ENCODE measurements at places on chromosomes 5 and 9.

DNA sequence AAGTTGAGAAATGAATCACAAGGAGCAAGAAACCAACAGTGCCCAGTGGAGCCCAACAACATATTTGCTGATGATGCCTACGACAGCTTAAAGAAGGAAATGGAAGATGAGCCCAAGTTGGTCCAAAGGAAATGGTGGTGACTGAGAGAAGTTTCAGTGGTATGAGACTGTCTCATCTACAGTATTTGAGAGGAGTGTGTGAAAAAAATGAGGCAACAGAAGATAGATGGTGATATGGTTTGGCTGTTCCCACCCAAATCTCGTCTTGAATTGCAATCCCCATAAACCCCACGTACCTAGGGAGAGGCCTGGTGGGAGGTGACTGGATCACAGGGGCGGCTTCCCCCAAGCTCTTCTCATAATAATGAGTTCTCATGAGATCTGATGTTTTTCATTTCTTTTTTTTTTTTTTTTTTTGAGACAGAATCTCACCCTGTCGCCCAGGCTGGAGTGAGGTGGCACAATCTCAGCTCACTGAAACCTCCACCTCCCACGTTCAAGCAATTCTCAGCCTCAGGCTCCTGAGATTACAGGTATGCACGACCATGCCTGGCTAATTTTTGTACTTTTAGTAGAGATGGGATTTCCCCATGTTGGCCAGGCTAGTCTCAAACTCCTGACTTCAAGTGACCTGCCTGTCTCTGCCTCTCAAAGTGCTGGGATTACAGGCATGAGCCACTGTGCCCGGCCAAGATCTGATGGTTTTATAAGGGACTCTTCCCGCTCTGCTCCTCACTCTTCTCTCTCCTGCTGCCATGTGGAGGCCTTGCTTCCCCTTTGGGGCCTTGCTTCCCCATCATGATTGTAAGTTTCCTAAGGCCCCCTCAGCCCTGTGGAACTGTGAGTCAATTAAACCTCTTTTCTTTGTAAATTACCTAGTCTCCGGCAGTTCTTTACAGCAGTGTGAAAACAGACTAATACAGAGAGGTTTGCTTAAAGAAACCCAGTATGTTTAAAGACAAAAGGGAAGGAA, 30.2 kb downstream of the EFCAB9 start:
- DNase-seq: no peak

GRCh38 chr9:117625154-117625553, 79.0 kb upstream of the TLR4 start:
- no peak for DNase-seq

- DNase-seq: no peak
Observed at GRCh38 chr5:112958093-112959088, 18.2 kb upstream of the DCP2 start.

DNA sequence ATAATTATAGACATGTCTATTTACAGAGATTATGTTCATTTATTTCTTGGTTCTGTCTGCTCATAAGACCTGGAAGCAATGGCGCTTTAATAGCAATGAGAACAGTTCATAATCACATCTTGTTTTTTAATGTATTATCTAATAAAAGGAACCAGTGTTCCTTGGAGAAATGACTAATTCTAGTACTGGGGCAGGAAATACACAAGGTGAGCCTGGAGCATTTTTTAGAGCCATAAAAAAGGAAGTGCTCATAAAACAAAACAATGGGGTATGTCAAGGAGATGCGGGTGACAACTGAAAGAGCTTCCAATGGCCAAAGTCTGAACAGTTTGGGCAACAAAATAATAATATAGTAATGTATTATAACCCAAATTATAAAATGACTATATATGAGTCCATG, 531.9 kb upstream of the CHD1 start:
- no peak for DNase-seq

GRCh38 chr5:14321936-14322335, 178.8 kb downstream of the TRIO start:
- DNase-seq: no peak

DNA sequence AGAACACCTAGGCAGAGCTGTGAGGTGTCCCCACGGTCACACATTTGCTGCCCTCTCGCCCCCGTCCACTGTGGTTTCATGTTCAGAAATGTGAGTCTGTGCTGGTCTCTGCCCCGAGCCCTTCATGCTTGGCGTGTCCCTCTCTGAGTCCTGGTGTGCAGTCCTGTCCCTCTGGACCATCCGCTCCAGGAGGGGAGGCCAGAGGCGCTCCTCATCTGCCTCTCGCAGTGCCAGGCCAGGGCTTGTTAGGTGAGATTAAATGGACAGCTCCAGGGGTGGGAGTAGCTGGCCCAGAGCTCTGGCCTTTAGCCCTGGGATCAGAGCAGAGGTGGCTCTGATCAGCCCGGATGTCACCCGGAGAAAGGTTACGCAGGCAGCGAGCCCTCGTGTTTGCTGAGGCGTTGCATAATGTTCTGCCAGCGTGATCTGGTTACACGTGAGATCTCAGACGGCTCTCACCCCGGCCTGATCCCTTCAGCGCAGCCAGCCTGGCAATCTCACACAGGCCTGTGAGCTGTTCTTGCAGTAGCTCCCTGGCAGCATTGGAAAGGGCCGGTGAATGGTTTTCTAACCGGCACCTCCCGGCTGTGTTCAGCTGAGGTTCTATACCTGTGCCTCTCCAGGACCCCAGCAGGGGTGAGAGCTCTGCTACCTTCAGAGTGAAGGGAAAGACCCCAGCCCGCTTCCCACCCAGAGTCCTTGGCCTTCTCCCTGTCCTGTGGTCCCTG, 24.5 kb downstream of the PTGES2 start:
- no peak for DNase-seq

- no peak for DNase-seq
Observed at GRCh38 chr5:168883281-168883741, 304.1 kb upstream of the PANK3 start.

- no peak for DNase-seq
Observed at GRCh38 chr9:70285981-70286598, 27.3 kb downstream of the SMC5 start.

DNA sequence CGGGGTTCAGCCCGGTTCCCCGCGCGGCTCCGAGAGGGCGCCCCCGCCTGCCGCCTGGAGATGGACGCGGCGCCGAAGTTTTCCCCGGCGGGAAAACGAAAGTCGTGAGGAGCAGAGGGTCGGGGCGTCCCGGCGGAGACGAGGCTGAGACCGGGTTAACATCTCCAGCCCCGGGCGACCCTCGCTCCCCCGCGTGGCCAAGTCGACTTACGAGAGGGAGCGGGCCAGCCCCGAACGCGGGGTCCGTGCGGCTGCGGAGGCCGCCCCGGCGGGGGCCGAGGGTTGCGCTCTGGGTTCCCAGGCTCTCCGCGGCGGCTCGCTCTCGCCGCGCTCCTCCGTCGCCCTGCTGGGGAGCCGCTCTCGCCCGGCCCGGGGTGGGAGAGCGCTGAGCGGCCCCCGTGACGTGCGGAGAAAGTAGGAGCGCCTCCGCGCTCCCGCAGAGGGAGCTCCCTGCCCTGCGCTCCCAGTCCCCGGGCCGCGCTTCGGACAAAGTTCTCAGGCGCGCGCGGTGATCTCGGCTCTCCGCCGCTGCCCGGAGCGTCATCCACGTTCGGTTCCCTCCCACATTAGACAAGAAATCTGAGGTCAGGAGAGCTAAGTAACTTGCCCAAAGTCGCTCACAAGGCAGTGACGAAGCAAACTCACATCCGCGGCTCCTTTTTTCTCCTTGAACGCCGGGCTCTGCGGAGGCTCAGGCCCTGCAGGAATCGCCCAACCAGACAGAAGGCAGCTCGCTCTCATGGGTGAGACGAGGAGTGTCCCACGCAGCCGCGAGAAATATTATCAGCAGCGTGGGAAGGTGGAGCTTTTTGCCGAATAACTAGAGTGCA, 1.2 kb upstream of the GCNT4 start:
- DNase-seq: peak; percentile 32

DNA sequence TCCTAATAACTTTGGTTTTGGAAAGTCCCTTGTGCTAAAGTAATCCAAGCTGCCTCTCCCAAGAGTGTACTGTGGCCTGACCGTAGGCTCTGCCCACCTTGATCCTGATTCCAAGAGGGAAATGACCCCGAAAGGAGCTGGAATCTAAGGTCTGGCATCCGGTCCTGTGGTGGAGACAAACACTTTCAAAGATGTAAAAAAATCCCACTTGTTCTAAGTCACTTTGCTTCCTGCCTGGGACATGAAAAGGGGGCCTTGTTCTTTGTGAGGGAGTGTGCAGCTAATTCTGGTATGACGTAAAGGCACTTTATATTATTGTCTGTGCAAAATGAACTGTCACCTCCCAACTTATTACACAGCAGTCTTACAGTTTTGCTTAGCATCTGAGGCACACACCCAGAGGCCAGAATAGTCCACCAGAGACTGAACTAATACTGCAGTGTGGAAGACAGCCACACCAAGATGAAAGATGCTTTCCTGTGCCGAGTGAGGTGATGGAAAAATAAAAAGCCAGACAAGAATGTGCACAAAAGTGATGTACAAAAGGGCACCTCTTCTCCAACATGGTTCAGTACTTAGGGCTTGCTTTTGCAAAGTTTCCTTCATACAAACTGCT, 128.7 kb downstream of the SLC12A2 start:
- DNase-seq: no peak

DNA sequence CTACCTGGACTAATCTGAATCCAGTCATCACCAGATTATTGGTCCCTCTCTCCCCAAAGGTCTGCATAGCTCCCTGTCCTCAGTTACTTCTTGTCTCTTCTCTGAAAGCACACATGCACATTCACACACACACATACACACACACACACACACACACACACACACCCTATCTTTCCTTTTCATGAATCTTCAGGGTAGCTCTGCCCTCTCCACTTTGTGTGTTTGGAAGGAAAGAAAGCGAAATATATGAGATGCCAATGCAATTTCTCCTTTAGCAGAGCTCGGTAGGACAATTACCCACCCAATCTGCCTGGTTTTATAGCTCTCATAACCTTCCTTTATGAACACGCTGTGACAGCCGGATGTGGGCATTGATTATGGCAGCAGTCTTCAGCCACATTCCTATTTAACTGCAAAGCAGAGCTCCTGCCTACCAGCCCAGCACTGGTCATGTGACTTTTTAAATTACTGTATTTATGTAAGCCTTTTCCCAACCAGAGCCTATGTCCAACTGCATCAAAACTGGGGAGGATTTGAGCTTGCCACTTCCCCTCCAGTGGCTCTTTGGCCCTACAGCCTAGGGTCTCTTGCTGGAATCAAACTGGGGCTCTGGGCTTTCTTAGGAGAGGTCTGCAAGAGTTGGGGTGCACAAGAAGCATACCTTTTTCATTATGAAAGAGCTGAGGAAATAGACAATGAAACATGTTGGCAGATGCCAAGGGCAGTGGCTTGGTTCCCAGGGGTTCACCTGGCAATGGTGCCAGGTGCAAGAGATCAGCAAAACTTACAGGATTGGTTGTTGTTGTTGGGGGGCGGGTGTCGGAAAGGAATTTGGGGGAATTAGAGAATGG, 20.8 kb upstream of the MATR3 start:
- peak; percentile 19 for DNase-seq

GRCh38 chr9:93173365-93174051, 10.4 kb upstream of the WNK2 start:
- DNase-seq: no peak

Data from activated gamma-delta T cell treated with Interleukin-2 at 50 U/mL for 16 hours (primary cell).